Fibroblast of lung (primary cell): ENCODE measurements at places on chromosomes 7 and 10. TPM values are rescaled to one million over a fixed set of nuclear protein-coding genes. Genes with fewer than 3 reads are reported as not detected.

DNA sequence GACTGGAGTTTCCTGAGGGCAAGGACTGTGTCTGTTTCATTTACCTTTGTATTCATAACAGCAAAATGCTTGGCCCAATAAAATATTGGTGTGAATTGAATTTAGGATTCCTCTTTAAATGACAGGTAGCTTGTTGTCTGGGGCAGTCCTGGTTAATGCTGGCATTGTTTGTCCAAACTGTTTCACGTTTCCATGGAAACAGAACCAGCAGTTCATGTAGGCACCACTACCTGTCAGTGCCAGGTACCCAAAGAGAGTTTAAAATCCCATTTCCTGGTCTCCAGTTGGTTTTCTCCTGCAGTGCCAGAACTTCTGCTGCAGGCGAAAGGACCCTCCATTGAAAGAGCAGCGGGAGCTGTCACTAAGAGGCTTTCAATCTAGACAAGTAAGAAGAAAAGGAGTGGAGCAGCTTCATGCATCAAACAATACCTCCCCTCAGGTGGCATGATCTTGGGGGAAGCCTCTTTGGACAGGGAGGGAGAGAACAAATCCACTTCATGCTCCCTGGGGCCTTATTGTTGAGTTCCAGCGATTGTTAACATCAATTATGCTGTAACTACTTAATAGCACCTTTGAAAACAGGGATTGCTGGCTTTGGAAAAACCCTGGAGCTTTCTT lies 109.6 kb downstream of the KIF20B start:
- peaks cover 8% of the 10 kb centered on the region for H3K27me3 ChIP-seq
- no peak overlapping the region for H3K27ac ChIP-seq
- H3K36me3 ChIP-seq, result no peaks in the 10 kb centered on the region
- no peaks in the 10 kb centered on the region for H3K4me1 ChIP-seq

TACC2 gene
- total RNA-seq, result 4.6 and 7.6 TPM in 2 replicates

GRCh38 chr7:78900806-78901205 lies 552.7 kb downstream of the MAGI2 start:
- H3K36me3 ChIP-seq, result no peaks in the 10 kb centered on the region
- no peak overlapping the region for H3K27ac ChIP-seq
- H3K4me1 ChIP-seq, result no peaks in the 10 kb centered on the region
- DNase-seq, result no peak

NODAL gene
- total RNA-seq, result not detected in 2 replicates

DIP2C gene
- total RNA-seq, result 12.6 and 18.3 TPM in 2 replicates

DNA sequence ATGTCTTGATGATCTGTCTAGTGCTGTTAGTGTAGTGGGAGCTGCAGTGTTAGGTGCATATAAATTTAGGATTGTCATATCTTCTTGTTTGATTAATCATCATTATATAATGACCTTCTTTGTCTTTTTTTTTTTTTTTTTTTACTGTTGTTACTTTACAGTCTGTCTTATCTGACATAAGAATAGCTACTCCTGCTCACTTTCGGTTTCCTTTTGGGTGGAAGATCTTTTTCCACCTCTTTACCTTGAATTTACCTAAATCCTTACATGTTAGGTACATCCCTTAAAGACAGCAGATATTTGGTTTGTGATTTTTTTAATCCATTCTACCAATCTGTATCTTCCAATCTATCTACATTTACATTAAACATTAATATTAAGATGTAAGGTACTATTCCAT lies 113.6 kb upstream of the PCLO start:
- no peaks in the 10 kb centered on the region for H3K27me3 ChIP-seq
- no peak overlapping the region for H3K4me3 ChIP-seq
- H3K4me1 ChIP-seq, result no peaks in the 10 kb centered on the region

FXYD4 gene
- total RNA-seq, result not detected in 2 replicates

PAX4 gene
- total RNA-seq, result not detected in 2 replicates

GRCh38 chr10:104811166-104811565 lies 170.1 kb downstream of the SORCS3 start:
- H3K27me3 ChIP-seq, result no peaks in the 10 kb centered on the region
- H3K4me3 ChIP-seq, result no peak overlapping the region
- no peaks in the 10 kb centered on the region for H3K4me1 ChIP-seq
- H3K27ac ChIP-seq, result no peak overlapping the region

DNA sequence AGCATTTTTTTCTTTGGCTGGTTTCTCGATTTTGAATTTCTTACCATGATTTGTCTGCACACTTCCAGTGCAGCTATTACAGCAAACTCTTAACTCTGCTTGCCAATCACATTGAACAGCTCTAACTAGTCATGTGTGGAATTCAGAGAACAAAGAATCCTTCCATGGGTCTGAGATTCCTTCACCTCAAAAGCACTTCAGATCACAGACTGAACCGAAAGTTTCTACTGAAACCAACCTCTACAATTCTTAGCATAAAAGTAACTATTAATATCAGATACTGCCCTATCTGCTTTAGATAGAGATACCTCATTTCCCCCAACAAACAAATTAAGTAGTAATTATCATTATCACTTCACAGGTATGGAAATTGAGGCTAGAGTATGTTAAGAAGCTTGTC lies 56.5 kb upstream of the SP4 start:
- no peak overlapping the region for H3K4me3 ChIP-seq
- no peak overlapping the region for H3K27ac ChIP-seq
- DNase-seq, result no peak

DNA sequence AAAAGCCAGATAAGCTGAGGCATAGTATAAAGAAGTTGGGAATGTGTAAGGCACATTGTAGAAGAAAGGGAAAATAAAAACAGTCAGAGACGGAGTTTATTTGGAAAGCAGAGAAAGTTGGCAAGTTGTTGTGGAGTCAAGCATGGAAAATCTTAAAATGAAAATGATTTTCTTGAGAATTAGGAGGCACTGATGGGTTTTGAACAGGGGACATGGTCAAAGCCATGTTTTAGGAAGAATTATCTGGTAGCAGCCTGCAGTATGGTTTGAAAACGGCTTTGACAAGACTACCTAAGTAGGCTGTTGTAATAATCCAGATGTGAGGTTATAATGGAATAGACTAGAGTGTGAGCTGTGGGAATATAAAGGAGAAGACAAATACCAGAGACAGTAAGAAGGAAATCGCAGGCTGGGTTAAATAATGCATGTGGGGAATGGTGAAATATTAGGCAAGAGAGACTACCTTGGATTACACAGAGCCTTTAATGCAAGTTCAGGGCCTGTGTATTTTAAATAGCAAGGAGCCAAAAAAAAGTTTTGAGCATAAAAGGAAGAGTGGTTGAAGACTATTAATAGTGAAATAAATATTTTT lies 130.4 kb upstream of the MEOX2 start:
- no peaks in the 10 kb centered on the region for H3K4me1 ChIP-seq
- H3K36me3 ChIP-seq, result no peaks in the 10 kb centered on the region
- no peak overlapping the region for H3K4me3 ChIP-seq
- H3K27ac ChIP-seq, result no peak overlapping the region
- H3K27me3 ChIP-seq, result no peaks in the 10 kb centered on the region

- no peaks in the 10 kb centered on the region for H3K4me1 ChIP-seq
- H3K27ac ChIP-seq, result peak overlapping the region; percentile 86
These were observed 455 bp downstream of the CUL2 start for GRCh38 chr10:35089611-35090161.

WAPL gene
- total RNA-seq, result 45.7 and 50.4 TPM in 2 replicates

NUTM2B gene
- 0.33 and 0.51 TPM in 2 replicates for total RNA-seq

DNA sequence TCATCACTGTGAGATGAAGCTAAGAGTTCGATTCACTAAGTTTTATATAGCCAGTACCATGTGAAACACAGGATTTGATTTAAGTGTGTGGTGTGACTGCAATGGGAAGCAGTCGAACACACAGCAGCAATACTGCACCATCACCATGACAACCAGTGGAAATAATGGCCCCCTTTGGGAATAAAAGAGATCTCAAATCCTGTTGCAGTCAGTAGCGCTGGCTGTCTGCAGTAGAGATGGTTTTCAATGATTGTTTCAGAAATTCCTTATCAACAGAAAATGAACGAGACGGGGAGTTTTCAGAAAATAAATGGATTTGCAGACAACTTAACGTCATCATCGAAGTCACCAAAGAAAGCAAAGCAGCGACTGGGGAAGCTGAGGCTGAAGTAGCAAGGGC lies 91.0 kb downstream of the PTPRE start:
- no peak overlapping the region for H3K27ac ChIP-seq
- peak; percentile 35 for DNase-seq
- no peak overlapping the region for H3K4me3 ChIP-seq
- H3K4me1 ChIP-seq, result no peaks in the 10 kb centered on the region
- no peaks in the 10 kb centered on the region for H3K27me3 ChIP-seq

GRCh38 chr10:73478636-73479035 lies 17.2 kb downstream of the PPP3CB start:
- H3K36me3 ChIP-seq, result peaks cover 2% of the 10 kb centered on the region
- no peaks in the 10 kb centered on the region for H3K27me3 ChIP-seq
- H3K27ac ChIP-seq, result no peak overlapping the region
- no peak for DNase-seq
- no peaks in the 10 kb centered on the region for H3K4me1 ChIP-seq

DNA sequence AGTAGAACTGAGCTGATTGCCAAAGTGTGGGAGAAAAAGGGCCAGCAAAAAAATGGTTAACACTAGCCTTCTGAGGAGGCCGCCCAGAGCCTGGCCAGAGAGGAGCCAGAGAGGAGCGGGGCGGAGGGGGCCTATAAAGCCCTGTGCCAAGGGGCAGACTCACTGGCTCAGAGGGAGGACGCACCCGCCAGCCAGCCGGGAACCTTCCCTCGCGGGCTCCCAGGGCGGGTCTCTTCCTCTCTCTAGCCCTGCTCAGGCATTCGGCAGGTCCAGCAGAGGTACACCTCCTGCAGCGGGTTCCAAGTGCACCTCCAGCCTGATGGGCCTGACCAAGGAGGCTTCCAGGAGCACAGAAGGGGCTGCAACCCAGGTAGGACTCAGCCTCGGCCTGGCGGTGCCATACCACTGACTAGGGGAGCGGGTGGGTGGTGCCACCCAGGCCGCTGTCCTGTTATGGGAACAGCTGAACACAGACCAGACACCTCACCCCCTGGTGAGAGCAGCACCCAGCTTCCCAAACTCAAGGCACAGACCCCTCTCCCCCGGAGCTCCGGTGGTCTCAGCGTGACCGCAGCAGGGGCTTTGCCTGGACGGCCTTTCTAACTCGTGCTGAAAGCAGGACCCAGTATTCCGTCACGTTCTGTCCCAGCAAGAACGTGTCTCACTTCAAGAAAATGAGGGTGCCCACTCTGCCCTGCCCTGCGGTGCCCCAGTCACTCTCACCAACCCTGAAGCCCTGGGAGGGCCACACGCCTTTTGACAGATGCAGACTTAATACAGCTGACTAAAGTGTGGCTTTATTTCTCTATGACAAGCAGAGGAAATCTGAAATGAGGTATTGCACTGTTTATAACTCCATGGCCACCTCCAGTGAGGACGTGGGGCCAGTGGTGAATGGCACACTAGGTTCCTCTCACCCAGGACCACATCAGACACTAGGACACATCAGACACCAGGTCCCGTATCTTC lies at the start of gene GPER1:
TSS of gene GPER1 (plus strand) at position 162 of the 969 bp plus-strand sequence. CDS start 3,616 bp downstream, outside the sequence.
- peak; percentile 52 for DNase-seq
- peak within 1 kb of the TSS; percentile 49 for H3K27ac ChIP-seq
- H3K4me3 ChIP-seq, result peak within 1 kb of the TSS; percentile 37
- no peaks in the 10 kb centered on the region for H3K27me3 ChIP-seq

FIS1 gene
- 148 and 169 TPM in 2 replicates for total RNA-seq

DNA sequence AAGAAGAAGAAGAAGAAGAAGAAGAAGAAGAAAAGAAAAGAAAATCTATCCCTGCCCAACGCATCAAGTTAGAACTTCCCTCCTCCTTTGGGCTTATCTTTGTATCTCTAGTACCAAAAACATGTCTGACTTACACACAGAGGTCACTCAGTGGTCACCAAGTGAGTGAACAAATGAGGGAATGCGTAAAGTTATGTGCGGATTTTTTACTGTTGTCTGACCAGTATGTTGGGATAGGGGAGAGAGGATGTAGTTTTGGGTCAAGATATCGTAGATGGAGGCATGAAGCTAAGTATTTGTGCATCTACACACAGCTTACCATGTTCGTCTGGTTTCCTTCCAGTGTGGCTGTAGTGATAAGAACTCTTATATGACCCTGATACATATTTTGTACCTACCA lies 99.9 kb downstream of the ITIH5 start:
- no peaks in the 10 kb centered on the region for H3K27me3 ChIP-seq
- H3K36me3 ChIP-seq, result no peaks in the 10 kb centered on the region
- no peaks in the 10 kb centered on the region for H3K4me1 ChIP-seq
- no peak overlapping the region for H3K27ac ChIP-seq
- no peak overlapping the region for H3K4me3 ChIP-seq
- DNase-seq, result no peak

OAT gene
- 125 and 147 TPM in 2 replicates for total RNA-seq

ACBD7 gene
- total RNA-seq, result under 0.01 and 4.1 TPM in 2 replicates

- DNase-seq, result no peak
- H3K4me3 ChIP-seq, result no peak overlapping the region
- H3K4me1 ChIP-seq, result no peaks in the 10 kb centered on the region
- no peaks in the 10 kb centered on the region for H3K27me3 ChIP-seq
These were observed 48.3 kb upstream of the OCM2 start for GRCh38 chr7:98038321-98038720.

DNA sequence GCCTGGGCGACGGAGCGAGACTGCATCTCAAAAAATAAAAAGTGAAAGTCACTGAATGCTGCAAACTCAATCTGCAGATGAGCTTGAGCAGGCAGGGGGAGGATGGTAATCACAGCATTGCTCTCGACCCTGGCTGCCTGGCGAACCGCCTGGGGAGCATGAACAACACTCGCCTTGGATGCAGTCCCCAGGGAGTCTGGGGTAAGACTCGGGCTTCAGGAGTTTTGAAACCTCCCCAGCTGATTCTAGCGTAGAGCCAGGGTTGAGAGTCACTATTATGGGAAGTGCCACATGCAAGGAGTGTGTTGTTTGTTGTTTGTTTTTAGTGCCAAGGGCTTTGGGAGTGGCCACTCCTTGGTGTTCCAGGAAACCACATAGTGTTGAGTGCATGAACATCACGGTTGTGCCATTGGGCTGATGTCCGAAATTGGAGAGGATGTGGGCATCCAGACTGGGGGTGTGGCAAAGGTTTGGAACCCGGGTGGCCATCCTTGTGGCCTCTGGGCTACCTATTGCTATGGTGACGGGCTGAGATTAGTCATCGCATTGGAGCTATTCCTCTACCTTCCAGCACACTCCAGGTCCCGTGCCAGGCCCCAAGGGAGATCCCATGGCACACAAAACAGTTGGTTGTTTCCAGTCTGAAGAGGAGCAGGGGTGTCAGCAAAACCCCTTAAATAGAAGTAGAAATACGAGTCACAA lies 92.6 kb downstream of the RGS10 start:
- no peaks in the 10 kb centered on the region for H3K27me3 ChIP-seq
- no peak overlapping the region for H3K4me3 ChIP-seq
- peak overlapping the region; percentile 62 for H3K27ac ChIP-seq
- H3K36me3 ChIP-seq, result peaks cover 34% of the 10 kb centered on the region
- DNase-seq, result peak; percentile 91

GRCh38 chr10:61746377-61746776 lies 83.6 kb downstream of the CABCOCO1 start:
- H3K4me1 ChIP-seq, result peaks cover 3% of the 10 kb centered on the region
- H3K27me3 ChIP-seq, result no peaks in the 10 kb centered on the region
- no peak overlapping the region for H3K27ac ChIP-seq
- no peak for DNase-seq

DNA sequence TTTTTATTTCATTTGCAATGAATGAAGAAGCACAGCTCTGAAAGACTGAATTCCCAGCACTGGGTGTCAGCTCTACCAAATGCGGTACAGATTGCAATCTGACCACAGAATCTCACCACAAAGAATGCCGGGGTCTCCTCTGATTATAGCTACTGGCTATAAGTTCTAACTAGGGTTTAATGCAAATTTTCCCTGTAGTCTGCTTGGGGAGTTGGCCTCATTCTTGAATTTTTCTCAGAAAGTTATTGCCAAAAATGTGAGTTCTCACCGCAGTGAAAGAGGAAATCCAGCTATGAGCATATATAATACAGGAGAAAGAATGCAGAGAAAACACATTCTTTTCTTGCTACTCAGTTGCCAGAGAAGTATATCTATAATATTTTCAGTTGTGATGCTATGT lies 1255.7 kb upstream of the LRRTM3 start:
- no peak overlapping the region for H3K4me3 ChIP-seq
- DNase-seq, result peak; percentile 88
- H3K27ac ChIP-seq, result no peak overlapping the region
- no peaks in the 10 kb centered on the region for H3K4me1 ChIP-seq
